Astrocyte (in vitro differentiated cells and primary cell): ENCODE measurements at places on chromosomes 11 and 22. TPM values are rescaled to one million over a fixed set of nuclear protein-coding genes. Genes with fewer than 3 reads are reported as not detected.

Gene DNAJB7
- total RNA-seq, result not detected in 2 replicates

DNA sequence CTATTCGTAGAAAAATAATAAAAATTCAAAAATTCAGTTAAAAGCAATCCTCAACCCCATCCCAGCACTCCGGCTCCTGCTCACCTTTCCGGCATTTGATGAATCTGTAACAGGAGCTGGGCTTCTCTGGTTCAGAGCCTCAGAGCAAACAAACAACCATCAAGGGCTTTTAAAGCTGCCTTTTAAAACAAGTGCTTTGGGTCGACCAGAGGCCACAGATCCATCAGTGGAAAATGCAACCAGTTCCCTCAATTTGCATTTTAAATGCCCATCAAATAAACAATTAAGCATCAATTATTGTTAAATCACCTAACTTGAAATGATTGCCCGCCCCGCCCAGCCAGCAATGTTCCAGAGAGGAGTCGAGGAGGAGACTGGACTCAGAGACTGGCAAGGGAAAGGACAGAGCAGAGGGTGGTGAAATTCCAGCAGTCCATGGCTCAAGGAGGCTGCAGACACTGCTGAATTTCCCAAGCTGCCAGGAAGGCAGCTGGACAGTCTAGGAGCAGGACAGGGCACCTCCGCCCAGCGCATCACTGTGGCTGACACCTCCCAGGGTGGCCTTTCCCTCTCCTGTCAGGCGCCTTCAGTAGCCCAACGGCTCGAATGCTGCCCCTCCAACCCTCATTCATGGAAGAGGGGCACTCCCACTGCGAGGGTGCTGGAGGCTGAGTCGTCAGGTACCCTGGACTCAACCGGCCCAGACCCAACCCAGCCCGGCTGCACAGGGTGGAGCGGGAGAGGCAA is 7.5 kb downstream of the FXYD6 start:
- DNase-seq, result no peak

- DNase-seq, result peak; percentile 90
Measured at GRCh38 chr22:27135031-27135981, 477.9 kb downstream of the MIAT start.

- DNase-seq, result no peak
Measured at GRCh38 chr22:41261541-41262249, 21.0 kb upstream of the CHADL start.

Gene OR51F1
- not detected in 2 replicates for total RNA-seq

DNA sequence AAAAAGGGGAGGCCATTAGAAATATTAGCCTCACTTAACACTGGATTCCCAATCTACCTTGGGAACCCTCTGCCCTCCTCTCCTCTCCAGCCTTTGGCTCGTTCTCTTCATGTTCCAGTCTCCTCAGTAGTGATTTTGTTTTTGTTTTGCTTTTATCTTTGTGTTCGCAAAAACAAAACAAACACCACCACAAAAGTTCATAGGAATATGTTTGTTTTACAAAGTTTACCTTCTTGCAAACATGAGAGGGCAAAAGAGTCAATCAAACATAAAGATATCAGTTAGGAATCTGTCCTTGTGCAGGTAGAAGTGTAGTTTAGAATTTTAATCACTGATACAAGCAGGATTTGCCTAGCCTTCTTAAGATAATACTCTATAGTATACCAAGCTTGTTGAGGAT is 179.7 kb upstream of the GUCY1A2 start:
- DNase-seq, result no peak

DNA sequence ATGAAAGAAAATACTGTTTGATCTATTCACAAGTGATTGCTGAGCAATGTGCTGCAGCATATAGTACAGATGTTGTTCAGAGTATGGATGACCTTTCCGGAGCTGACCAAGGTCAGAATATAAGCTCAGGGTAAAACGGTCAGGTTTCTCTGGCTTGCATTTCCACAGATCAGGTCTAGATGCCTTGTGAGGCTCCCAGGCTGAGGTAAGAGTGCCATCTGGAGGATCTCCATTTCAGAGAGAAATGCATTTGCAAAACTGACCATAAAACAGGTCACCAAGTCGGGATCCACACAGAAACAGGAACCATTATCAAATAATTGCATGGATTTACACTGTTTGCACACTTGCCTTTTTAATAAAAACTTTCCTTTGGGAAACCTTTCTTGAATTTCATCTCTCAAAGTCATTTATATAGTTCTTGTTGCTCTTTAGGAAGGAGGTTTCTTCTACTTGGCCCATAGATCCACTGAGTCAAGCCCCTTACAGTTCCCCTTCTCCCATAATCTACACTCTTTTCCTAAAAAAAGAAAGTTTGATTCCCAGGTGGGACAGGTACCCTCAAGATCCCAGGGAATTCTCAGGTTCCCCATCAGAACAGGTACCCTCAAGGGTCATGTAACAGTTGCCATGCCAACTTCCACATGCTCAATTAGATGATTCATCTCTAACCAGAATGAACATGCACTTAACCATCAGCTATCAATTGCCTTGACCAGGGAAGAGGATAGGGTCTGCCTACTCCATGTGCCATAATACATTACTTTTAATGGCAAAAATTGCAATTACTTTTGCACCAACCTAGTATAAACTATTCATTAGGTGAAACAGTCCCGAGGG is 25.0 kb upstream of the TMPRSS5 start:
- peak; percentile 39 for DNase-seq

DNA sequence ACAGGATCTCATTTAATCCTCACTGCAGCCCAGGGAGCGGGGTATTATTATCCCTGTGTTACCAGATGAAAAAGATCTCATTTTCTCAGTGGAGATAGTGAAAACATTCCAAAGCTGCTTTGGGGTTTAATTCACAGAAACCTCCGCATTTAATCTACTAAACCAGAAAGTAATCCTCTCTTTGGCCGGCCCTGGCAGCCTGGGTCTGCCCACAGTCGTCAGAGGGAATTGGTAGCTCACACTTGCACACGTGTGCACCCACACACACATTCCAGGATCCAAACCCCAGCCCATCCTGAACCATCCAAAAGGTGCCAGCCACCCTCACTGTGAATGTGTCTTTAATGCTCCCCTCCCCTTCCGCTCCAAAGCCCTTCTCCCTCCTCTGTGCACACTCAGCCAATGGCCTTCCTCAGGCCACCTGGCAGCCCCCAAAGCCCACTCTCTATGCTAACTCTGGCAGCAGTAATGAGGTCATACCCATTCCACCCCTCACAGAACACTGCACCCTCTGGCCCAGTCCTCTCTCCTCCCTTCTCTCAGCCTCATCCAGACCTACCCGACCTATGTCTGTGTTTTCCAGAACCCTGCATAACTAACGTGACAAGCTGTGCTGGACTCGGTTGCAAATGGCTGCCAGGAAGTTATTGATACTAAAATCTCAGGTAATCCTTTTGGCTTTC is 466.2 kb downstream of the SOX6 start:
- DNase-seq, result peak; percentile 79

- DNase-seq, result no peak
Measured at GRCh38 chr11:108216988-108217387, 5.5 kb downstream of the NPAT start.

GRCh38 chr11:24198481-24198880 is 298.4 kb upstream of the LUZP2 start:
- DNase-seq, result peak; percentile 17

- no peak for DNase-seq
Measured at GRCh38 chr11:122044086-122044485, 71.9 kb downstream of the BLID start.

Gene POU2AF3
- total RNA-seq, result 0.27 TPM in 1 of 2 replicates, not detected in the other

DNA sequence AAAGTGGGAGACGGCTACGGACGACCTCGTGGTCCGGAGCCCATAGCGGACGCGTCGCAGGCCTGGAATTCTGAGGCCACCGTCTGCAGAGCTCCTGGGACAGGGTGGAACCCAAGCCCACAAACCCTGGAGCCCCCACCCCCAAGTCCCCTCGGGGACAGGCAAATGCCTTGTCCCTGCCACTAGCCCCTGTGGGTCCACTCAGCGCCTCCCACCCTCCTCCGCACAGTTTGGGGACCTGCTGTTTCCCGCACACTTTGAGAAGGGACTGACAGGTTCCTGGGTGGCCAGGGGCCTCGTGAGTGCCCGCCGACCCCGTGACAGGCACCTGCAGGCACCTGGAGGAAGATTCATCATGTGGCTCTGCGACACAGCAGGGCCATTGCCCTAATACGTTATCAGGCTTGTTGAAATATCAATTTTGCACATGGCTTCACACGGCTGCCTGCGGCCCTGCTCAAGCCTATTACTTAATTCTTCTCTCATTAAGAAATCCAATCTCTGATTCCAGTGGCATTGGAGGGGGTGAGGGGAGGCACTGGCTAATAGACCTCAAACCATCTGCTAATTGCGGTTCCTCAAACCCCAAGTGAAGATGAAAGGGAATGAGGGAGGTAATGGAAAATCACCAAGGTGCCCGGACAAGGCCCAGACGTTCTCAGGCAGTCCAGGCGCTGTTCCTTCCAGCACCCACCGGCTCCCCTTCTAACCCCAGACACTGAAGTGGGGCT is 672.5 kb downstream of the BRD1 start:
- no peak for DNase-seq

DNA sequence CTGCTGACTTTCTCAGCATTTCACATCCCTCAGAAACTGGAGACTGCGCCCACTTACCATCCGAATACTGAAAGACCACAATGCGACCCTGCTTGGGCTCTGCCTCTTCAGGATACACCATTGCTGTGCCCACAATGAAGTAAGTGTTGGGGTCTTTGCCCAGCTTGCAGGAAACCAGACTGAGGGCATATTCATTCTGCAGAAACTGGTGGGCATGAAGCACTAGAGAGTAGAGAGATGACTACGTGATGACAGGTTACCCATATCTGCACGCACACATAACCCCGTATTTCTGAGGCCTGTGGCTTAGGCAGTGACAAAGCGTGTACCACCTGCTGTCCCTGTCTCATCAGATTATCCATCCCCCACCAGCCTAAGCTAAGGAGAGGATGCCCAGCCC is 14.6 kb upstream of the VWCE start:
- no peak for DNase-seq

- no peak for DNase-seq
Measured at GRCh38 chr22:48528221-48528915, 1299.3 kb downstream of the BRD1 start.

- no peak for DNase-seq
Measured at GRCh38 chr22:22728382-22728781, 84.0 kb downstream of the GGTLC2 start.

GRCh38 chr11:99571094-99571493 is 550.3 kb downstream of the CNTN5 start:
- DNase-seq, result no peak

Gene TUBA8
- 0.79 TPM in 1 of 2 replicates, not detected in the other for total RNA-seq

DNA sequence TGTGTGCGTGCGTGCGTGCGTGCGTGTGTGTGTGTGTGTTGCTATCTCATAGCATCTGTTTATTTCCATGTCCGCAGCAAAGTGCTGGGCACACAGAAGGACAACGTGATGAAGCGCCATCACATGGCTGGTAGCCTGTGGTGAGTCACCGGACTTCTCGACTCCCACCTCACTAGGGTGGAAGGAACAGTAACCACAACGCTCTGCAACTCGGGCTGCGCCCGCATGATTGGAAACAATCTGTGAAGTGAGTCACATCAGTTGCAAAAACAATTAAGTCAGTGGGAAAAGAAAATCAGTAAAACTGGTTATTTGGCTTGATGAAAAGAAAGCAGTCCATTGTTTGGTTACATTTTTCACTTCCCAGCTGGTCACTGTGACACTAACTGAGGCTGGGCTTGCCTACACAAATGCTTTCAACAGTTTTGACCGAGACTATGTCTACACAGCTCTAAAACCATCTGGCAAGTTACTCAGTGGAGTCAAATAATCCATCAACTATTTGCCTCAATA is 437.3 kb upstream of the CADM1 start:
- peak; percentile 100 for DNase-seq

Gene CCDC83
- not detected in 2 replicates for total RNA-seq

- DNase-seq, result peak; percentile 53
Measured at GRCh38 chr11:90220391-90220790, 2.5 kb downstream of the CHORDC1 start.

DNA sequence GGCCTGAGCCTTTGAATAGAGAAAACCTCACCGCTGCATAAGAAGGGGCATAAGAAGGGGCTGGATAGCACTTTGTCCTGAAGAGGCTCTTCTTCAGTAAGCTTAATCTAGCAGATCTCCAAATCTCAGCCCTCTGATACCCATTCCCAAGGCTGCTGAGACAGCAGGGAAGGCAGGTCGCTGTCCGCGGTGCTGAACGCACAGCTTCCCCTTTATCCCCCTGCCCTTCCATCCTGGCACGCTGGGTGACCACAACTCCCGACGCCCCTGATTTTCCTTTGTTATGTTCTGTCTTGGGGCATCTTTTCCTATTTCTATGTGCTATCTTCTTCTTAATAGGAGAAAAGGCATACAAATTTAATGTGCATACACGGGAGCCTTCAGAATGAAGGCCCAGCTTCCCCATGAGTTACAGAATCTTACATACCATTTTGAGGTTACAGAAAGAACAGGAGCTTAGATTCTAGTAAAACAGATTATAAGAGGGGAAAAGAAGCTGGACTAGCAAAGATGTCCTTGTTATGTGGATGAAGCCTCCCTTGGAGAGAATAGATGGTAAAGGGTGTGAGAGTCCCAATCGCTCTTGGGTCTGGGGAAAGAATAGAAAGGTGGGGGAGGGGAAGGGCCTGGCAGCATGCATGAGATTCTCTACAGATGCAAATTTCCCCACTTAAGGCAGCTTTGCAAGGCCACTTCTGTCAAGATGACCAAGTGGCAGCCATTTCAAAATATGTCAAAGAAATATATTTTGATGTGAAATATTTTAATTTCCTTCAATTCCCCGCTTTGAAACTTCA is 5.7 kb upstream of the SULT4A1 start:
- DNase-seq, result peak; percentile 47

Gene SLC22A12
- not detected in 2 replicates for total RNA-seq

Gene AIP
- total RNA-seq, result 42.1 and 43.6 TPM in 2 replicates

Gene OR4C13
- total RNA-seq, result not detected in 2 replicates

DNA sequence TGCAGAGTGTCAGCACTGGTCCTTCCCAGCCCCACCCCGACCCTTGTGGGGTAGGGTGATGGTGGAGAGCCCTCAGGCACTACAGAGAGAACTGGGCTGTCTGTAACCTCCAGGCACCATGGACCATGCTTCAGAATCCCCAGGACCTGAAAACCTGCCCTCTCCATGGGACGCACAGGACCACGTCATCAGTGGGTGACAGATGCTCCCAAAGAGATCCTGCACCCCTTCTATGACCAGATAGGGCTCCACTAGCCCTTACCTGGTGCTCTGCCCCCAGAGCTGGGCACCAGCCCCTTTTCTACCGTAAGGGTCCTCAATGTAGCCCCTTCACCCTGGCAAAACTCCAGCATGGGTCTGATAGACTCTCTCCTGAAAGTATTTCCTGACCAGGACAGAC is 165.9 kb upstream of the NECTIN1 start:
- DNase-seq, result no peak

- DNase-seq, result no peak
Measured at GRCh38 chr22:42300259-42301076, 30.0 kb upstream of the TCF20 start.

- peak; percentile 64 for DNase-seq
Measured at GRCh38 chr11:844693-845644, 2.3 kb downstream of the TSPAN4 start.

Gene JAML
- not detected in 2 replicates for total RNA-seq

Gene FREY1
- 0.79 and 1.5 TPM in 2 replicates for total RNA-seq

DNA sequence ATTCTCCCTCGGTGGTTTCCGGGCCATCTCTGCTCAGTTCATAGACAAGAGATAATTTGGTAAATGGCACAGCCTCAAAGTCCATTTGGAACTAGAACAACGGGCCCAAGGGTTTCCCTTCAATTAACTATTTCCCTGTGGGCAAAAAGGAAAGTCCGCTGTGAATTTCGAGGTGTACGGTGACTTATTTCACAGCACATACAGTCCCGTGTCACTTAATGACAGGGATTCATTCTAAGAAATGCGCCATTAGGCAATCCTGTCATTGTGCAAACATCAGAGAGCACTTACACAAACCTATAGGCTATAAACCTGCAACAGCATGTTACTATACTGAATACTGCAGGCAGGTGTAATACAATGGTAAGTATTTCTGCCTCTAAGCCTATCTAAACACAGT is 551.6 kb downstream of the OPCML start:
- DNase-seq, result no peak

Gene SLC15A3
- 66.3 and 87.8 TPM in 2 replicates for total RNA-seq
